HT1080 (cell line): ENCODE measurements at places on chromosomes 11 and 22.

DNA sequence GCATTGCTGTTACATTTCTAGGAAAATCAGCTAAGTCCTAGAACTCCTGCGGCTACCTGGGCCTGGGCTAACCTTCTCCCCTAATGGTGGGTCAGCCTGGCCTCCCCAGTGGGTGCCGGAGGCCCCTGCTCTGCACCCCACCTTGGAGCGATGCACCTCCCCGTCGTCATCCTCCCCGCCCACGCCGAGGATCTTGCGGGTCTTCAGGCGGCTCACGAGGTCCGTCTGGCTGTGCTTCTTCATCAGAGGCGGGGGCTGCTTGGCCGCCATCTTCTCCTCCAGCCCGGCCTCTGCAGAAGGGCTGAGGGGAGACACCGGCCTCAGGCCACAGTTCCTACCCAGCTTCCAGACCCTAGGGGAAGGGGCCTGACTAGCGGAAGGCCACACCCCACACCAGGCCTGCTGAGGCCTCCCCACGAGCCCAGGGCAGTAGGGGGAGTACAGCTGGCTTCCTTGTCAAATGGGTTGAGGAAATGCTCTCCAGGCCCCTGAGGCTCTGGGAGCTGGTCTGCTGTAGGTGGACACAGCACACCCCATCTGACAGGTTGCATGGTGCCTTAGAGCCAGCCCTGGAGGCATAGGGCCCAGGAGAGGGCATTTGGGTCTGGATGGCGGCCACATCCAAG lies 12.5 kb downstream of the TP53I11 start:
- no peak for DNase-seq

- DNase-seq, result peak; percentile 8
Measured at GRCh38 chr11:31810779-31811647, at the start of gene PAX6. TSS of gene PAX6 (minus strand) at chr11:31811322. CDS start at chr11:31806411, 4,911 bp downstream.

GRCh38 chr11:116657842-116658825 lies 114.7 kb downstream of the BUD13 start:
- DNase-seq, result peak; percentile 92

DNA sequence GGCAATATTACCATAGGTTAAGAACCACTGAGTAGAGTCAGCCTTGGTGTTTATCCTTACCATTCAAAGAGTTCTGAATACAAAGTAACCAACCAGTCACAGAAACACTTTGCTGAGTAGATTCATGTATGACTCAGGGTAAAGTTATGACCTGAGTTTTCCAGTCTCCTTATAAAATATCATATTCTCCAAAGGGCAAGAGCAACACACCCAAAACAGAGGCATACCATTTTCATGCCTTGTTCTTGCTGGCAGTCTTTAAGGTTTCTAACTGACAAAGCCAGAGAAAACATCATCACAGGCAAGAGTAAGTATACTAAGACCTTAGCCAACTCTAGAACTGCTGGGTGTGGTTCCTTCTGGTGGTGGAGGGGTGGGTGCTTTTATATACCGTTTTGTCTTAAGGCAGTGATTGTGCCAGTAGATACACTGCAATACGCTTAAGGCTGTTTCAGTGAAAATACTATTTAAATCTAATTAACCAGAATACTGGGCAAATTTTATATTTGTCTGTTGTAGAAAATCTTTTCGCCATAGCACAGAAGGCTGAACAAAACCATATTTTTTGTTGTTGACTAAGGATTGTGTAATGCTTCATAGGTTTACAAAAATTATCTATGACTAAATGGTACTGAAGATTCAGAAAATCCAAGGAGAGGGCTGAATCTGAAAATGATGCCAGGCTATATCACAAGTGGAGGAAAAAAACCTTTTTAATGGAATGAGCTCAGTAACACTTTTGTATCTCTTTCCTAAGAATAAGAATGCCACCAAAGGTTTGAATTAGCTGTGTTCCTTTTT lies 3.0 kb downstream of the ATL3 start:
- peak; percentile 97 for DNase-seq

- DNase-seq, result no peak
Measured at GRCh38 chr22:35526333-35526979, 14.2 kb upstream of the RASD2 start.

DNA sequence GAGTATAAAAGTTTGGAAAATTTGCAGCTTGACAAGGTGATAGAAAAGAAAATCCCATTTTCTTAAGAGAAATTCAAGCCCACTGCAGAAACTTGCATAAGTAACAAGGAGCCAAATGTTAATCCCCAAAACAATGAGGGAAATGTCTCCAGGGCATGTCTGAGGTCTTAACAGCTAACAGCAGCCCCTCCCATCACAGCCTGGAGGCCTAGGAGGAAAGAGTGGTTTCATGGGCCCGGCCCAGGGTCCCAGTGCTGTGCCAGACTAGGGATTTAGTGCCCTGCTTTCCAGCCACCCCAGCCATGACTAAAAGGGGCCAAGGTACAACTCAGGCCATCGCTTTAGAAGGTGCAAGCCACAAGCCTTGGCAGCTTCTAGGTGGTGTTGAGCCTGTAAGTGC lies 123.7 kb upstream of the TRPC6 start:
- DNase-seq, result no peak

GRCh38 chr22:32311551-32312071 lies 46.1 kb upstream of the RFPL3 start:
- DNase-seq, result no peak

DNA sequence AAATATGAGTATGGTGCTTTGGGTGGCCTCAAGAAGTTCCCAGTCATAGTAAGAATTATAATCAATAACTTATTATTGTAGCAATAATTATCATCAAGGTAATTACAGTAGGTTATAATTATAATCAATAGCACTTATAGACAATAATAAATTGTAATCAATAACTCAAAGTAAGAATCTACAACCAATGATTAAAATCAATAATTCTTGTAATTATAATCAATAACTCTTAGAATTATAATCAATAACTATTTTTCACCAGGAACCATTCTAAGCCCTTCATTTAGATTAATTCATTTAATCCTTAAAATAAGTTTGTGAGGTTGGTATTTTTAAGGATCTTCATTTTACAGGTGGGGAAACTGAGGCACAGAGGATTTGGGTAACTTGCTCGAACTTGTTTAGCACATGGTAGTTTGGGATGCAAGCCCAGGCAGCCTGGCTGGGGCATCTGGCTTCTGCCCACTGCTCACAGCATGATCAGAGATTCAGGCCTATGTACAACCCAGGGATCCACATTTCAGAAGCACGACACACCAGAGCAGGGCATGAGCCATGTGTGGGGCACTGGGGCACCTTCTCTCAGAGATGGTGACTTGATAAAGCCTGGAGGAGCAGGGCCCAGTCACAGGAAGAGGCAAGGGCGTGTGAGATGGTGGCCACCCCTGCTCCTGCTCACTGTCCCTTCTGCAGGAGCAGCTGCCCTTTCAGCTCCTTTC lies 46.6 kb downstream of the SLC1A2 start:
- peak; percentile 46 for DNase-seq

GRCh38 chr11:79431535-79431934 lies 9.3 kb downstream of the TENM4 start:
- peak; percentile 98 for DNase-seq

GRCh38 chr11:17197431-17197898 lies 10.3 kb downstream of the PIK3C2A start:
- peak; percentile 61 for DNase-seq

GRCh38 chr22:31491218-31491962 lies 1.7 kb upstream of the EIF4ENIF1 start:
- no peak for DNase-seq

DNA sequence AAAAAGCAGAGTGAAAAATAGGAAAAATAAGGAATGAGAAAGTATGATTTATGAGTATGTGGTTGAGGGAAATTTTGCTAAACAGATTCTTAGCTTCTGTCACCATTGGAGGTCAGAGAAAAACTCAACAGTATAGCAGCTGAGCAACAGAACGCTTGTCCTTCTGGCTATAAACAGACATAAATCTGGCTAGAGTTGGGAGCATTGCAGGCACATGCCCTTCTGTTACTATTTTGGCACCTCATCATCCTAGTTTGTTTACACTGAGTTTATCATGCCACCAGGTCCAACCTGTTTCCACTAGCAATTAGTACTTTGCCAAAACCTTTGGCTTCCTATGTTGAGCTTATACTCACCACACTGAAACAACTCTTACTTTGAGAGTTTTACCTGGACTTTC lies 6.9 kb downstream of the UBE4A start:
- DNase-seq, result no peak

- DNase-seq, result no peak
Measured at GRCh38 chr11:65776710-65777141, 4.0 kb downstream of the AP5B1 start.

- peak; percentile 67 for DNase-seq
Measured at GRCh38 chr11:111408789-111409727, 30.0 kb upstream of the POU2AF1 start.

DNA sequence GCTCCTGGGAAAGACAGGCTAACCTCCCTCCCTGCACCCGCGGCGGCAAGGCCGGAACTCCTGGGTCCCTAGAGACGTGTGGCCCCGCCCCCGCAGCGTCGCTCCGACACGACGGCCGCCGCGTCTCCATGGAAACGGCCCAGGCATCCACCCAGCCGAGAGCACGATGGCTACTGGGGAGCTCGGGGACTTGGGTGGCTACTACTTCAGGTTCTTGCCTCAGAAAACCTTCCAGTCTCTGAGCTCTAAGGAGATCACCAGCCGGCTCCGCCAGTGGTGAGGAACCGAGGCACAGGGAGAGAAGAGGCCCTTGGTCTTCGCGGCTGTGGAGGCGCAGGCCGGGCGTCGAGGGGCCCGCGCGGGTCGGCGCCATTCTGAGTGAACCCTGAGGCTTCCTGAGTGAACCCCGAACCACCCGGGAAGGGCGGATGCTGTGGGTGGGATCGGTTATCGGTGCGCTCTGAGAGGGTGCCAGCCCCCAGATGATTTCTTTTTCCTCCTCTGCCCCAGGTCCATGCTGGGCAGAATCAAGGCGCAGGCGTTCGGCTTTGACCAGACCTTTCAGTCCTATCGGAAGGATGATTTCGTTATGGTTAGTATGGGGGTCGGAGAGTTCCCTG lies at the start of gene CFAP300:
TSS of gene CFAP300 (plus strand) at position 133 of the 620 bp plus-strand sequence. CDS start at position 167, 34 bp downstream.
- DNase-seq, result peak; percentile 7

GRCh38 chr11:69000831-69001242 lies 12.2 kb downstream of the MRGPRF start:
- peak; percentile 79 for DNase-seq

DNA sequence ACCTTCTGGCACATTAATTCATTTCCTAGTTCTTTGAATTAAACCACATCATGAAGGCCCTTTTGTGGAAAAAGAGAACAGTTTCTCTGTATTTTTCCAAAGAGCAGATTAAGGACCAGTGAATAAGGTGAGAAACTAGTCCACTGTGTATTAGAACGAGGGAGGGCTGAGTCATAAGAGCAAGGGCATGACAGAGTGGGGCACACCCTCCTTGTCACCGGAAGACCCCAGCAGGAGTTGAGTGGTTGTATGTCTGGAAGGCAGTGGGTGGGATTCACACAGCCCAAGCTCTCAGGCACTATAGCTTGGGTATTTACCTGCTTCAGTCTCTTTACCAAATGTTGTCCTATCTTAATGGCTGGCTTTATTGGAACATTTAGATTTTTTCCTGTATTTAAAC lies 86.8 kb downstream of the BMAL1 start:
- peak; percentile 74 for DNase-seq

DNA sequence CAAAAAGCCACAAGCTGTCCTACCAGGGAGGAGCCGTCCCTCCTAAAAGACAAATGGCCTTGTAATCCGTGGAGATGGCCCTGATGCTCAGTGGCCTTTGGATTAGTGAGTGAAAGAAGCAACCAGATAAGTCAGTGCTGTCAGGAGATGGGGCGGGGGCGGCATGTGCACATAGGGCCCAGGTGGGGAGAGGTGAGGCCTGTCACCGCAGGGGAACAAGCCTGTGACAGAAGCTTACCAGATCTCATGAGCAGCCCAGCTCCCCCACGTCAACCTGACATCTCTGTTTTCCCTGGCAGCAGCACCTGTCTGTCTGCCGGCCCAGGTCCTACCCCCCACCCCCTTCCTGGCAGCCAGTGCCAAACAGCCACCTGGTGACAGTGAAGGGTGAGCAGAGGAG lies 162.6 kb downstream of the BUD13 start:
- no peak for DNase-seq

DNA sequence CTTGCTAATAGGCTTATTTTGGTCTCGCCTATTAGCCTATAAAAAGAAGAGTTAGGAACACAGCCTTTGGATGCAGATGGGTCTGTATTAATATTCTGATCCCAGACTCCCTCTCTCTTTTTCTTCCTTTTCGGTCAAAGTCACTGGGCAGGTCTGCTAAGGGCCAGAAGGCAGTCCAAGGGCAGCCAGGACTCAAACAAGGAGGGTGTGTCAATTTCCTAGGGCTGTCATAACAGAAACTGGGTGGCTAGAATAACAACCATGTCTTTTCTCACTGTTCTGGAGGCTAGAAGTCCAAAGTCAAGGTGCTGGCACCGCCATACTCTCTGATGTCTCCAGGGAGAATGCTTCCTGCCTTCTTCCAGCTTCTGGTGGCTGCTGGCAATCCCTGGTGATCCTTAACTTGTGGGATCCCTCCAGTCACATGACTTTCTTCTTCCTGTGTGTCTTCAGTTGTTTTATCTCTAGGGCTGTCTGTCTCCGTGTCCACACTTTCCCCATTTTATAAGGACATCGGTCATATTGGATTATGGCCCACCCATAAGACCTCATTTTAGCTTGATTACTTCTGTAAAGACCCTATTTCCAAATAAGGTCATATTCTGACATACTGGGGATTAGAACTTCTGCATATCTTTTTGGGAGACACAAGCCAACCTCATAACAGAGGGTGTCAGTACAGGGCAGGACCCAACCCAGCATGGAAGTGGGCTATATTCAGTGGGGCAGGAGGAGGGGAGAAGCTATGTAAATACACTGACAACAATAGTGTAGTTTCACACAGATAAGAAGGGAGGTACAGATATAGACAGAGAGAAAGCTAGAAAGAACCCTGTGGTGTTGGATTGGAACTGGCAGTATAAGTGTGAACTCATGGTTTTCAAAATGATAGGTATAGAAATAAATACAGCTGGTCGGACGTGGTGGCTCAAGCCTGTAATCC lies 5.9 kb upstream of the CSF2RB start:
- no peak for DNase-seq

- DNase-seq, result no peak
Measured at GRCh38 chr11:10564696-10565318, 3.7 kb downstream of the LYVE1 start.

GRCh38 chr22:17431179-17431578 lies 61.9 kb downstream of the CECR2 start:
- DNase-seq, result no peak

- DNase-seq, result no peak
Measured at GRCh38 chr11:73330569-73331093, 22.6 kb downstream of the ARHGEF17 start.

GRCh38 chr22:49826603-49827270 lies 936 bp downstream of the BRD1 start:
- no peak for DNase-seq
